ENCODE measurements at places on chromosomes 1 and 21.

DNA sequence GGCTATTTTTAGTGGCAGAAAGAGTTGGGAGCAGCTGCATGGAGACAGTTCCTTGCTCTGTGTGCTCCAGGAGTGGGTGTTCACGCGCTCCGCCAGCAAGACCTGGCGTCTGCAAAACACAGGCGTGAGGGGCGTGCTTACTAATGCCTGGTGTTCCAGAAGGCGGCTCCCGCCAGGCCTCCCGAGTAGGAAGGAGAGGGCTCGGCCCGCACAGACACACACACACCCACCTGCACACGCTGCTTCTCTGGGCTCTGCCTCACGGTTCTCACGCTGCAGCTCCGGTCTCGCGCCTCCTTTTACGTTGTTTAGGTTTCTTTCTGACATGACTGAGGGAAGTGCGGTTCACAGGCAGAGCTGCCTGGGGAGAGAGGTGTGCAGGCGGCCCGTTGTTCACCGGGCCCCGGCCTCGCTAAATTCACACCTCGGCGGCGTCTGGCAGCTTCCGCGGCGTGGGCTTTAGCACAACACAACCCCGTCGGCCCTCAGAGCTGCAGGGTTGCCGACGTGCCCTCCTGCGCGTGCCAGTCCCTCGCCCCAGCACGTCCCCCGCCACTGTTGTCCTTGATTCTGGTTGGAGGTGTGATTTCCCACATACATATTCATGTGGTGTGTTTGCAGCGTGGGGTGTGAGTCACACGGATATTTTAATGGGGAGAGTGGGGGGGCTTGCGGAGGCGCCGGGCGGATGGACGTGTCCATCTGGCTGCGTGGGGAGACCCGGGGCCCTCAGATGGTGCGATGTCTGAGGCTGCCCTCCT lies 77.0 kb downstream of the SKI start:
- no peak for DNase-seq

- DNase-seq, result no peak
Observed at GRCh38 chr1:164736137-164736536, 177.2 kb downstream of the PBX1 start.

- peak; percentile 13 for DNase-seq
Observed at GRCh38 chr1:84103197-84103992, 40.7 kb upstream of the PRKACB start.

- no peak for DNase-seq
Observed at GRCh38 chr1:17047924-17048323, 5.9 kb downstream of the SDHB start.

DNA sequence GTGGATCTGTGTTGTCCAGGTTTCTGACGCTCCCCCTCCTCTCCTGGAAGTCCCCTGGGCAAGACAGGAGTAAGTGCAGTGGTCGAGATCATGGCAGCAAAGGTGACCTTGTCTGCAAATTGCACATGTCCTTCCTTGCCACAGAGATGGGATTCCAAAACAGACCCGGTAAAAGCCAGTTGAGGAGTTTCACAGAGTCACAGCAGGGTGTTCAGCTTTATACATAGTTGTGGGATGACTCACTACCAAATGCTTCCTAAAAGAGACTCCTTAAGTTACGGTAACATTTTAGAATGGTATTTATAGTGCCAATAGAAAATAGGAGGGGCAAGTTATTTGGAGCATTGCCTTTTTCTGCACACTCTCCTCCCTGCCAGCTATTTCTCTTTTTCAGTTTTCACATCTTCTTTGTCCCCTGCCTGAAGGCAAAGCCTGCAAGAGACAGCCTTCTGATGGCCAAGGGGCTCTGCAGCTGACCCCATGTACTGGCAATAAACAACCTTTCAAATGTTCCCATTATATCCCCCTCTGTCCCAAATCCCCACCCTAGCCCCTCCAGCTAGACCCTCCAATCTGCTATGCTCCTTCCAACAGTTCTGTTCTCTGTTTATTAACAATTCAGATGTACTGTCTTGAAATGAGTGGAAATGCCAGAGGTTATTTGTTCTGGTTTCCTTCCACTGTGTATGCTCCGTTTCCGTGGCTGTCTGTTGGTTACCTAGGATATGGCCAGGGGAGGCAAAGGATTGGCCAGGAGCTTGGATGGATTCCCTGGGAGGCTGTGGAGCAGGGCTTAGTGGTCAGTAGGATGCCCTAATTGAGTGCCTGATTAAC lies 115.0 kb downstream of the TGFB2 start:
- DNase-seq, result no peak

GRCh38 chr1:19363536-19364152 lies 51.5 kb downstream of the SLC66A1 start:
- DNase-seq, result no peak

GRCh38 chr21:25557180-25557579 lies 50.1 kb downstream of the MRPL39 start:
- no peak for DNase-seq

DNA sequence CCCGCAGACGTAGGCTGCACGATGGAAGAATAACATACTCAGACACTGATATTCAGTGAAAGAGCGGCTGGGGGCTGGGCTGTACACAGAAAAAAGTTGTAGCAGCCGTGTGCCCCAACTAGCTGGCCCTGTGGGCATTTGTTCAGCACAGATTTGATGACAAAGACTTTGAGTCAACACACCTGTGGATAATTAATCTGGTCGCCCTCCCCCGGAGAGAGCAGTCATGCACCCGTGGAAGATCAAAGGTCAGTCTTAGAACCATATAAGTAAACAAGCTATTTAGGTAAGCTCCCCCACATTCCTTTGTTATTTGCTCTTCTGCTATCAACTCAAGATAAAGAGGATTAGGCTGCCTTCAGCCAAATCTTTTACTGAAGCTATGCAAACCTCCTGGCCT lies 148.4 kb upstream of the HMCN1 start:
- DNase-seq, result no peak

GRCh38 chr1:118954301-118954905 lies 33.7 kb downstream of the TBX15 start:
- no peak for DNase-seq

GRCh38 chr21:31675960-31676359 lies 16.5 kb downstream of the SOD1 start:
- no peak for DNase-seq

All from stimulated activated CD4-positive, alpha-beta T cell treated with anti-CD3 and anti-CD28 coated beads, Interleukin-1b, Interleukin-23, amount 100 ng/mL, for 48 hours (primary cell).